ENCODE measurements at places on chromosomes 16 and 17.

- DNase-seq, result no peak
Measured at GRCh38 chr17:77476931-77477805, 336.4 kb downstream of the SEC14L1 start.

GRCh38 chr16:4685292-4685691 is 8.1 kb upstream of the NUDT16L1 start:
- DNase-seq, result no peak

DNA sequence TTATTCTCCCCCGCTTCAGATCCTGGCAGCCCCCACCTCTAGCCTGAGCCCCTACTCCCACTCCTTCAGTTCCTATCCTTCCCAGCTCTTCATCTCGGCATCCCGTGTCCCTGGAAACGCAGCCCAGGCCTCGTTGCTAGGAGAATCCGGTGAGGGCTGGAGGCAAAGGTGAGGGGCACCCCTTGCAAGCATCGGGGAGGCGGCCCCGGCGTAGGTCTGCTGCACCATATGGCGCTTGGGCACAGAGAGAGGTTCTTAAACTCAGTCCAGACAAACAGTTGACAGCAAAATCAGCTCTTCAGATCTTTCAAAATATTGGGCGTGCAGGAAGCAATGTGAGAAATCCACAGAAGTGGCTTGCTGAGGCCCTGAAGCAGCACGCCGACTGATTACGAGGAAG is 15.0 kb downstream of the SLC38A8 start:
- no peak for DNase-seq

DNA sequence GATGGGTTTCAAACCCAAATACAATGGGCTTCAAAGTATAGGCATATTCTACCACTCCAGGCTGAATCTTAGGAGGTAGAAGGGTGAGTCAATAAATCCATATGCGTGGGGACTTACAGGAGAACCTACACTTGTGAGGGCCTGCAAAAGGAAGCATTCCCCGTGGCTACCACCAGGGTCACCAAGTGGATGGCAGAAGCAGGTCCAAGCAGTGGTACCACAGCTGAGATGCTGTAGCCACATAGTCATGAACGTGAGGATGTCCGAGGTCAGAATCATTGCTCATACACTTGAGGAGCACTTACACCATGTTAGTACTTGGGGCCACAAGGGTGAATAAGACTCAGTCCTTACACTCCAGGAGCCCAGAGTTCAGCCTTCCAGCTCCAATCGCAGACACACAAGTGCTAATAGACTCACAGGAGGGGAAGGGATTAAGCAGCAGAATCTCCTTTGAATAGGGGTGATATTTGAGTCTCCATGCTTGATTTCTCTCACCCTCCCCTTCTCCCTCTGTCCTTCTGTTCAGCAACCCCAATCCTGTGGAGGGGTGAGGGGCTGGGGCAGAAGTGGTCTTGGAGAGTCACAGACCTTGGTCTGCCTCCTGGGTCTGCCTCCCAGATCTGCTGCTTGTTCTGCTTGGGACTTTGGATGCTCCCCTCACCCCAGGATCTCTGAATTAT is 42.5 kb upstream of the ASIC2 start:
- DNase-seq, result peak; percentile 1

- DNase-seq, result peak; percentile 93
Measured at GRCh38 chr17:67818110-67819002, 6.9 kb upstream of the BPTF start.

GRCh38 chr17:28959471-28959871 is 8.2 kb upstream of the PHF12 start:
- DNase-seq, result no peak

DNA sequence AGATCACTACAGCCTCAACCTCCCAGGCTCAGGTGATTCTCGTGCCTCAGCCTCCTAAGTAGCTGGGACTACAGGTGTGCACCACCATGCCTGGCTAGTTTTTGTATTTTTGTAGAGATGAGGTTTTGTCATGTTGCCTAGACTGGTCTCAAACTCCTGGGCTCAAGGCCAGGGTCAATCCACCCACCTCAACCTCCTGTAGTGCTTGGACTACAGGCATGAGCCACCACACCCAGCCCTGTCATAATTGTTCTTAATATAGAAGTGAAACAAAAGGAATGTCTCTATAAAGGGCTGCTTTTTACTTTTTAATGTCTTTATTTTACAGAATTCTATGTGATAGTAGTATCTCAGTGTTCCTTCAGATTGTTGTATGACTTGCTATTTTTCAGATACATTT is 345.2 kb upstream of the TBX2 start:
- no peak for DNase-seq

DNA sequence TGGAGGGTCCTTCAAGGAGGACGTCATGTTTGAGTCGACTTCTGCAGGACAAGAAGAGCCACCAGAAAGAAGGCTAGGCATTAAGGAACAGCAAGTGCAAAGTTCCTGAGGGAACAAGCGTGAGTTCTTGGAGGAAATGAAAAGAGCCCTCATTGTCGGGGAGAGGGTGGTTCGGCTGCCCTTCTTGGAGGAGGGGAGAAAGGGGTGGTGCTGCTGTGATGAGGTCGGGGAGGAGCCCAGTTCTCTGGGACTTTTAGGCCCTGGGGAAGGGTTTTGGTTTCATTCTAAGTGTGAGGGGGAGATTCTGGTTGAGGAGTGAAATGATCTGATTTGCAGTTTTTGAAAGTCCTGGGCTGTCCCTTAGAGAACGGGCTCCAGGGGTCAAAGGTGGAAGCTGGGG is 4.1 kb downstream of the BICDL2 start:
- peak; percentile 62 for DNase-seq

DNA sequence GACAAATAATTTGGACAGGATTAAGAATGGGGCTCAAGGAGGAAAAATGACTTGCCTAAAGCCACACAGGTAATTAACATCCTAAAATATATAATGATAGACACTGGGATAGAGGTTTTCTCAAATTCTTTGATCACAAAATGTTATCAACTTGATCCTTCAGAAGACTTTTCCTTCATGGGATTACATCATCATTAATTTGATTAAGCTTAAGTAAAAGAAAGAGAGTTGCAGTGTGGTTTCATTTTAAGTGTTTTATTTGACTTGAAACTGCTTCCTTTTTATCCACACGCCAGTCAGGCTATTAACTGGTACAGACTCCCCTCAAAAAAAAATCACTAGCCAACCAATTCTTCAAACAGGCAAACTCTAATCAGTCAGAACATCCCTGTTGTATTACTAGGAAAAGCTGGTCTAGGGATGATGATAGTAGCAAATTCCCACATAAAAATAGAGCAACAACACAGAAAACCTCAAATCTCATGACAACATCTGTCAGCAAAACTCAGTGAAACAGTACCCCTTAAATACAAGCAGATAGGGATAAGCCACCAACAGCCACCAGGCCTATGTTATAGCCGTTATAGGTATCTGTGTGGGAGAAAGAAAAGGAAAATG is 32.5 kb downstream of the AKAP10 start:
- no peak for DNase-seq

GRCh38 chr17:41676058-41676419 is 12.6 kb upstream of the EIF1 start:
- DNase-seq, result no peak

DNA sequence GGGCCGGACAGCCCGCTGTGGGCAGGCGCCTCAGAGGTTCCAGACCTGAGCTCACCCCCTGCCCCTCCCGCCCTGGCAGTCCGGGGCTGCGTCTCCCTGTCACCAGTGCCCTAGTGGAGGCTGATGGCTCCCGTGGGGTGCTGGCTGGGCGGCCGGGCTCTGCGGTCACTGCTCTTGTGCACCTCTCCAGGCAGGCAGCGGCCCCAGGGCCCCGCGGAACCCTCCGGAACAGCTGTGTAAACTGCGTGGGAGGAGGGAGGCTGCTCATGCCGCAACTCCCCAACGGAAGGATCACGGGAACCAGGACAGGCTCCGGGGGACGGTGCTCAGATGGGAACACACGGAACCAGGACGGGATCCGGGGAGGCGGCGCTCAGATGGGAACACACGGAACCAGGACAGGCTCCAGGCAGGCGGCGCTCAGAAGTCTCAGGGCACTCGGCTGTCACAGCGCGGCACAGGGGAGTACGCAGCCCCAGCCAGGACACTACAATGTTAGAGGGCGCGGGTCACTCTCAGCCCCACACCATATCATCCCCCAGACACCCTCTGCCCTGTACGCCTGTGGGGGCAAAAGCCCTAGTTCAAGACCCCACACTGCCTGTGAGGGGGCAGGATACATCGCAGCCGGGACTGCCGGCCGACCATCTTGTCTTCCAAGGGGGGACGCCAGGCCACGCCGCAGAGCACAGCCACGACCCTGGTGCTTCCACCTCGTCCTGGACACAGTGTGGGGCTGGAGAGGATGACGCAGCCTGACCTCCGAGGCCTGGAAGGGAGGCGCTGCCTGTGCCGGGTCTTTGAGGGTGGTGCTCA is 74.0 kb upstream of the GNG13 start:
- DNase-seq, result no peak

GRCh38 chr17:32586666-32587065 is 99.9 kb downstream of the CDK5R1 start:
- DNase-seq, result no peak

DNA sequence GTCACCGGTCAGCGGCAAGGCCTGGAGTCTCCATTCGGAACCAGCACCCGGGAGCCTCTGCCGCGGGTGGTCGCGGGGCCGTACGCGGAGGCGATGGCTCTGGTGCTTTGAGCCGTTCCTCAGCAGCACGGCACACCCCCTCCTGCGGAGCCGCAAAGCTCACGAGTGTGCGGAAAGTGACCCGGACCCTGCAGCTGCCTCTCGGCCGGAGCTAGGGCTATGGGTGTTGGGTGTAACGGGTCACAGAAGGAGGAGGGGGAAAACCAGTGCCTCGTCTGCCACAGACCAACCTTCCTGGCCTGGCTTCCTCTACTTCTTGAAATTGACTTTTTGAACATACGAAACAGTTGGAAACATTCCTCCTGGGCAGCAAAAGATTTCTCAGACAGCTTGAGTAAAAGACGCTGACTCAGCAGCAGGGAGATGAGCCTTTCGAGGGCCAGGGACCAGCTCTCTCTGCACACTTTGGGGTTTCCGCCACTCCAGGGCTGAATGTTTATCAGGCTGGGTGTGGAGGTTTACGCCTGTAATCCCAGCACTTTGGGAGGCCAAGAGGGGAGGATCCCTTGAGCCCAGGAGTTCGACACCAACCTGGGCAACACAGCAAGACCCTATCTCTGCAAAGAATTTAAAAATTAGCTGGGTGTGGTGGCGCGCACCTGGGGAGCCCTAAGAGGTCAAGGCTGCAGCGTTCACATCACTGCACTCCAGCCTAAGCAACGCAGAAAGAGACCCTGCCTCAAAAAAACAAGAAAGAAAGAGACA is 26.4 kb upstream of the PITPNA start:
- DNase-seq, result no peak

DNA sequence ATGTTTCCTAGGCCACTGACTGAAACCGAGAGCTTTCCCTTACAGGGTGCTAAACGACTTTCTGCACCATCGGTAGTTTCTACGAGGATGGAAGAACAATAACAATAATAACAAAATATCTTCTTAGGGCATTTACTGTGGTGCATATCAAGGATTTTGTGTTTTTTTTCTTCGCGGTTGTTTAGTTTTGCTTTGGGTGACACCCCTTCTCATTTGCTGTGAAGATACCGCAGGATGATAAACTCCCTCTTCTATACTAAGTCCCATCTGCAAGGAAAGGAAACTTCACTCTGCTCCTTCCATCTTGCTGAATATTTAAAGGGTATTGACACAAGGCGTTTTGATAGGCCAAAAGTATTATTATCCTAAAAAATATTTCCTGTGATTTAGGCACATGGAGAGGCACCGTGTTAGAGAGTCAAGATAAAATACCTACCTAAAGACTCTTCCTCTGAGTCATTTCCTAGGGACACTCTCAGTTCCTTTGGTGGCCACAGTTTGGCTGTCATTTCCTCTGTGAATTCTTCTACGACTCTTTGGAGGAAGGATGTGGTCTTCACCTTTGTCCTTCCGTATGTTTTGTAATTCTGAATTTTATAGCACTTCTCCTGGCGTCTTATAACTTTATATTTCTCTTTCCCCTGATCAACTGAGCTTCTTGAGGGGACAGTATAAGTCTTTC is 318.8 kb downstream of the CDH13 start:
- no peak for DNase-seq

DNA sequence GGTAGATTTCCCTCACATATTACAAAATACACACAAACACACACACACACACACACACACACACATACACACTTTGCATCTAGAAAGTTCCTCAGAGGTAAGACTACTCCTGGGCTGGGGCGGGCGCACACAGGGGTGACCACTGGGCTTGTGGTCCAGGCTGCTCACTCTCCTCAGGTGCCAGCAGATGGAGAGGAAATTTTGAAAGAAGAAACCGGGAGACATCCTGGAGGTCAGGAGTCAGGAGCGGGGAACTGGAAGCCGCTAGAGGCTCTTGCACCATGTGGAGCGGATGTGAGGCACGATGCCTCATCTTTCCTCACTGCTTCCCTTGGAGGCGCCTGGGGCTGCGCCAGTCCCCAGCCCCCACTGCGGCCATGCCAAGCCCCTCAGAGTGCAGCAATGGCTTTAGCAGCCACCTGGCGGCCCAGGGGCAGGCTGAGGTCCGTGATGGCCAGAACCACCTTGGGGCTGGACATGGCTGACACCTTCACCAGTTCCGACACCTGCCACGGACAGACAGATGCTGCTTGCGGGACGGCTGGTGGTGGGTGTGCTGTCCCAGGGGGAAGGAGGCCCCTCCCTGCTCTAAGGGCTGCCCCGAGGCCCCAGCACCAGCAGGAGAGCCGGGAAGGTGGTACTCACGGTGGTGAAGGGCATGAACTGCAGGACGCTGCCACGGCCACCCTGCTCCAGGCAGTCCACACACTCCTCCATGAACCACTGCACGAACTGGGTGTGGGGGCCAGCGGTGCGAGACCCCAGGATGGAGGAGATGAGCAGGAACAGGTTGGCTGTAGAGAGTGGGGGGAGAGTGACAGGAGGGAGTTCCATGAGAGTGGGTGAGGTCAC is 4.1 kb downstream of the CSF3 start:
- DNase-seq, result no peak

DNA sequence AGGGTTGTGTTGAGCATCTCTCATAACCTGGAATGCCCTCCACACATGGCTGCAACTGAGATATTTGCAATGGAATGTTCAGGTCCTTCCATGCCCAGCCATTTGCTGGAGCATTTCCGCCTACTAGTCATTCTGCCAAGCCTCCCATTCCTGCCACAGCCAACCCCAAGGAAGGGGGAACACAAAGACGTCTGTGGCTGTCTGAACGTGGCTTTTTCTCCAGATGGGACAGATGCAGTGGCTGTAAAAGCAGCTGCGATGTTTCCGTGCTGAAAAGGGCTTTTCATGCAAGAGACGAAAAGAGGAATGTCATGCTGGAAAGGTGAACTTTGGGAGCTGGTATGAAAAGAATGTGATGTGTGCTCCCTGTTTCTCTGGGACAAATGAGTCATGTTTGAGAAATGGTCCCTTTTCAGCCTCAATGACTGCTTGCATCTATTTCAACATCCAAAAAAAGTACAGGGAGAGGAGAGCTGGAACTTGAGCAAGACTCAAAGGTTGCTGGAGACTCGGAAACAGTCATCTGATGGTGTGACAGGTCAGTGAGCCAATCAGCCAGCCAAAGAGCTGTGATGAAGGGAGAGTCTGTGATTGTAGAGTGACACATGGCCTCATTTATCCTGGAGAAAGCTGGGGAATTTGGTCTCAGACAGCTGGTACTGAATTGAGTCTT is 208.9 kb downstream of the SHISA9 start:
- DNase-seq, result no peak
